ENCODE measurements at places on chromosomes 11 and 22.
A peak's percentile ranks its signal among the peaks of the same experiment; 100 is the strongest.

- H3K4me1 ChIP-seq: no peaks in the 10 kb centered on the region
- DNase-seq: no peak
- no peaks in the 10 kb centered on the region for H3K27me3 ChIP-seq
Observed at GRCh38 chr22:44825310-44826150, 73.2 kb downstream of the ARHGAP8 start.

DNA sequence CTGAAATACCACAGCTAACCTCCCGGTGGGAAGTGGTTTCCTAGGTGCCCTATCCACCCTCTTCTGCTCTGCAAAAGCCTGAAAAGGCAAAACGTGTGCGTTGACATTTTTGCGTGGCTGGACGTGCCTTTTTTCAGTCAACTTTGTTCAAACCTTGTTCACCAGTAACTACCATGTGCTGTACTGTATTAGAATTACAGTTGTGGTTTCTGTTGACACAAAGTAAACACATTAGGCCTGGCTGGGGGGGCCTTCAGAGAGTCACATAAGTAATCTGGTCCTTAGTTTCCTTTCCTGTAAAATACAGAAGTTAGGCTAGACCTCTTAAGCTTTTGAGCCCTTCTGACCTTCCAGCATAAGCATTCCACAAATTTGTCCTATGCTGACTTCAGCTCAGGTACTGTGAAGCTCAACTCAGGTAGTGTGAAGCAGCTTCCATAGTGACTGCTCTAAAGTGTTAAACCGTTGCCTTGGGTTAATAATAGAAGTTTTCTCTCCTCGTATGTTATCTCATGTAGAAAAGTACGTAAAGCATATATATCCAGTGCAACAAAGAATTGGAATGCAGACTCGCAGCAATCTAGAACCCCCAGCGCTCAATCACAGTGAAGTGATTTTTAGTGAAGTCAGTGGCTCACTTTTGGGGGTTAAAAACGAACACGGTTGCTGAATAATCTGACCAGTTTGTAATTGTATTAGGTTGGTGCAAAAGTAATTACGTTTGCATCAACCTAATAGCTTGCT, 1.8 kb downstream of the EWSR1 start:
- H3K4me1 ChIP-seq: peaks cover 67% of the 10 kb centered on the region
- no peaks in the 10 kb centered on the region for H3K27me3 ChIP-seq
- DNase-seq: no peak
- peak overlapping the region; percentile 92 for H3K4me3 ChIP-seq

GRCh38 chr22:17705951-17706900, 67.7 kb downstream of the BCL2L13 start:
- peak overlapping the region; percentile 69 for H3K4me3 ChIP-seq
- H3K27me3 ChIP-seq: no peaks in the 10 kb centered on the region
- peak overlapping the region; percentile 55 for H3K27ac ChIP-seq
- H3K36me3 ChIP-seq: no peaks in the 10 kb centered on the region
- peak; percentile 6 for DNase-seq

DNA sequence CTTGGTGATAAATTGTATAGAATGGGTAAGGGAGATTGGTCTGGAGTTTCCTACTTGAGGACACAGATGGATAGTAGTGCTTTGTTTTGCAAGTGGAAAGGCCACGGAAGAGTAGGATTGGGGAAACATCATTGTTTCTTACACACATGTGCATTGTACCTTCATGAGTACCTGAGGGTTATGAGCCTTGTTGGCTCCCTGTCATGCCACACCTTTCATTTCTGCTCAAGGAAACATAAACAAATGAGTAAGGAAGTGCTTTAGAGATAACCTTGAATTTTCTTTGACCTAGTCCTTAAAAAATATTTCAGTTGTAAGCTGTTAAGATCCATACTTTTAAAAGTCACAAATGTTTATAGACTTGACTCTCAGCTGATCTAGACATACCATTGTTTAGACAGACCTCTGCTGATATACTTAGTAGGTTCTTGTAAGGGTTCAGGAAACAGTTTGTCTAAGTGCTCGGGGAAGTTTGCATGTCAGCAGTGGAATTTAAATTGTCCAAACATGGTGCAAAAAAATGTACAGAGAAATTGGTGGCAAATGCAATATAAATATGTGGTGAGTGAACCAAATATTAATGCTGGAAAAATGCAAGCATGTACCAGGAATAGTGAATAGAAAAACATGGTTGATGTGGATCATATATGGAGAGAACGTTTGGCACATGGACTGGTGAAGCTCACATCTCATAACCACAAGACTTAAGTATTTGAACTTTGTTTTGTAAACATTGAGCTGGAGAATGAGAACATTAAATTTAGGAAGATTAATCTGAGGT, 40.9 kb downstream of the GAS2 start:
- H3K4me3 ChIP-seq: no peak overlapping the region
- no peaks in the 10 kb centered on the region for H3K27me3 ChIP-seq
- H3K27ac ChIP-seq: no peak overlapping the region
- H3K4me1 ChIP-seq: no peaks in the 10 kb centered on the region

DNA sequence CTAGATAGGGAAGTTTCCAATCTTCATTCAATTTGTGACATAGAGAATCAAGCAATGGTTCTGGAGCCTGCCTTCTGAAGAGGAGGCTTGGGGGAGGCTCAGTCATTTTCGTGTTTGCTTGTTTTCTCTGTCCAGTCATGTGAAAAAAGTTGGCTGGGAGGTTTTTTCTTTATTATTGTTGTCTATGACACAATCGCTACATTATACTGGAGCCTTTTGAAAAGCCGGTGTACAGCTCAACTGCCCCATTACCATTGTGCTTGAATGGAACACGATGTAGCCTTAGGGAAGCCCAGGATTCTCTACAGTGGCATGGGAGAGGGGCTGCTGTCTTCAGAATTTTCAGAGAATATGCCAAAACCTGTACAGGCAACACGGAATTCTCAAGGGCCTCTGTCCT, 57.9 kb upstream of the NCAM1 start:
- no peak overlapping the region for H3K4me3 ChIP-seq
- no peaks in the 10 kb centered on the region for H3K4me1 ChIP-seq
- H3K27ac ChIP-seq: no peak overlapping the region
- no peaks in the 10 kb centered on the region for H3K27me3 ChIP-seq
- H3K36me3 ChIP-seq: no peaks in the 10 kb centered on the region

All from thoracic aorta (tissue), 2 donors.